ENCODE measurements at places on chromosomes 3 and 15.

GRCh38 chr3:28467414-28467813 lies 118.8 kb upstream of the AZI2 start:
- no peak for DNase-seq

GRCh38 chr3:65951836-65952505 lies 86.7 kb downstream of the MAGI1 start:
- DNase-seq, result no peak

DNA sequence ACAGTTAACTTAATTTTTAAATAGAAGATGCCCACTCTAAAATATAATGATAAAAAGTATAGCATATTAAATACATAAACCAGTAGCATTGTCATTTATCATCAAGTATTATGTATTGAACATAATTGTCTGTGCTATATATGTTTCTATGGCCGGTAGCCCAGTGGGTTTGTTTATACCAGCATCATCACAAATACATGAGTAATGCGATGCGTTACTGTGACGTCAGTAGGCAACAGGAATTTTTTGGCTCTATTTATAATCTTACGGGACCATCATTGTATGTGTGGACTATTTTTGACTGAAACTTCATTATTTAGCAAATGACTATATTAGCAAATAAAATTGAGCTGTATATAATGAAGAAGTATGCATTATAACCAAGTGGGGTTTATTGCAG lies 82.1 kb downstream of the FLNB start:
- DNase-seq, result no peak

- no peak for DNase-seq
Measured at GRCh38 chr3:194392576-194392975, 6.5 kb downstream of the GP5 start.

DNA sequence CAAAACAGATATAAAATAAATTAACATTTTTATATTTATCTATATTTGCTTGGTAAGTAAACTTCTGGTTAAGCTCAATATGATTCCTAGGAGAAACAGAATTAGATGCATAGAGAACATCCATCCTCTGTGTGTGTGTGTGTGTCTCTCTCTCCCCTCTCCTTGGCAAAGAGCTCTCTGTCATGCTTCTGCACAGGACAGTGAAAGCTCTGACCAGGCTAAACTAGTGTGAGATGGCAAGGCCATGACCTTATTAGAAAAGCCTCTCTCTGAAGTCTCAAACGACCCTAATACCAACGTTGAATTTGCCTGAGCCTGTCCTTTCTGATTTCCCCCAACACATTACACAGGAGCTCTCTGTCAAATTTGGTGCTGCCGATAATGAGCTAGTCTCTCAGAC lies 746.0 kb downstream of the VGLL3 start:
- no peak for DNase-seq

- DNase-seq, result no peak
Measured at GRCh38 chr3:171116824-171117395, 90.4 kb upstream of the SLC2A2 start.

- no peak for DNase-seq
Measured at GRCh38 chr15:65059369-65059750, 8.4 kb downstream of the RASL12 start.

- no peak for DNase-seq
Measured at GRCh38 chr15:20351448-20351971, 190.1 kb downstream of the GOLGA6L6 start.

- DNase-seq, result no peak
Measured at GRCh38 chr3:130761730-130762311, 15.2 kb upstream of the PIK3R4 start.

DNA sequence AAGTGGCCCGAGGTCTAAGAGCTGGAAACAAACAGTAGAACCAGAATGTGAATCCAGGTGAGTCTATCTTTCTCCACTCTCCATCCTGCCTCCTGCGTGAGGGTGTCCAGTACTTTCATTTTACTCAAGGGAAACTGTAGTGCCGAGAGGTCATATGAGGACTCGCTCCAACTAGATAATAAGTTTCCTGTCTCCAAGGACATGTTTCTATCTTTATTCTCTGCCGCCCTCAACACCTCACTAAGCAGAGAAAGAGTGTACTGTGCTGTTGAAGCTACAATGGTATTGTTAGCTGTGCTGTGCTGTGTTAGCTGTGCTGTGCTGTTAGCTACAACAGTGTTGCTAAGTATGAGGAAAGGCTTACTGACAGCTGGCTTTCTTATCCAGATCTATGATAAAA lies 137.9 kb upstream of the COL8A1 start:
- no peak for DNase-seq

GRCh38 chr3:27219127-27219845 lies 149.9 kb downstream of the NEK10 start:
- DNase-seq, result no peak

DNA sequence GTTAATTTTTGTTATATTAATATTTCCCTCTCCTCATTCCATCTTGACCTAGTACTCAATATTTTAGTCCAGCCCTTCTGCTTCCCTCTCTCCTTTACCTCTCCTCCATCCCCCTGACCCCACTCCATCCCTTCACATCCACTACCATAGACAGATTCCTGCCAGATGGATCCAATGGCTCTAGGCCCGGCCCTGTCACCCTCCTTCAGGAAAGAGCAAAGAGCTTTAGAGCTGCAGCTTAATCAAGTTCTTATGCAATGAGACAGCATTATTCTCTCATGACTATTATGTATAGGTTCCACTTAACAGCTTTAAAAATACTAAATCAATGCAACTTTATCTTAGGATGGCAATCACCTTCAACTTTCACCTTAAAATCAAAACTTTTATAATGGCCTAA lies 200.7 kb upstream of the TTC14 start:
- DNase-seq, result no peak

DNA sequence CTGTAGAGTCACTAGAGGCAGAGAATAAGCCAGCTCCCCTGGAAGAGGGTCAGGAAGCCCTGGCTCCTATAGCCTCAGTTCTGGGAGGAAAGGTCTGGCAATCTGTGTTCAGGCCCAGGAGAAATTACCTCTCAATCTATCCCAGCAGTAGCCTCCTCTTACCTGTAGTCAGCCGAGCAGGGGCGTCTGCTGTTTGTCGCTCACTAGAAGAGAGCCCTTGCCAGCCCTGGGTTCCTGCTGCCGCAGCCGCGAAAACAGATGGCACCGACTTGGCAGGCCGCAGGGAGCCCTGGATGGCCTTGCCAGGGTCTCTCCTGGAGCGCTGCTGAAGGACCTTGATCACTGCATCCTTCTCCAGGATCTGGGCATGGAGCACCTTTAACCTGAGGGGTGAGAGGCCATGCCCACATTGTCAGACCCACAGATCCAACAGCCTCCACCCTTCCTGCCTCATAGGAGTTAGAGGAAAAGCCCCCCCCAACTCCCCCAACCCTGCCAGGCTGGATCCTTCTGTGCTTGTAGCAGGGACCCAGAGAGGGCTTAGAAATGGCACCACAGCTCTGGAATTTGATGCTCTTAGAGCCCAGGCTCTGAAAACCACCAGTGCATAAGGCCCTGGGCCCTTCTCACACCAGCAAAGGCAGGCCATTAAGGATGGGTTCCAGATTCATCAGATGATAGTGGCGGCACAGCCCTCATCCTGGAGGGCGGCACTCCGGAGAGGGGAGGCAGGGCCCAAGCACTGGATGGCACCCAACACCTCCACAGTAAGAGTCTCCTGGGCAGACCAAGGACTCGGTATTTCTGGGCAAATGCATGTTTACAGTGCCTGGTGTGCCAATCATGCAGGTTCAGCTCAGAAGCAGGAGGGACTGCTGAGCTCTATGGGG lies 14.9 kb downstream of the AMOTL2 start:
- DNase-seq, result no peak

- no peak for DNase-seq
Measured at GRCh38 chr15:73593304-73594074, 39.7 kb downstream of the NPTN start.

GRCh38 chr3:119457246-119457645 lies 6.2 kb downstream of the TMEM39A start:
- no peak for DNase-seq

- no peak for DNase-seq
Measured at GRCh38 chr15:100849855-100850218, 29.8 kb upstream of the ALDH1A3 start.

DNA sequence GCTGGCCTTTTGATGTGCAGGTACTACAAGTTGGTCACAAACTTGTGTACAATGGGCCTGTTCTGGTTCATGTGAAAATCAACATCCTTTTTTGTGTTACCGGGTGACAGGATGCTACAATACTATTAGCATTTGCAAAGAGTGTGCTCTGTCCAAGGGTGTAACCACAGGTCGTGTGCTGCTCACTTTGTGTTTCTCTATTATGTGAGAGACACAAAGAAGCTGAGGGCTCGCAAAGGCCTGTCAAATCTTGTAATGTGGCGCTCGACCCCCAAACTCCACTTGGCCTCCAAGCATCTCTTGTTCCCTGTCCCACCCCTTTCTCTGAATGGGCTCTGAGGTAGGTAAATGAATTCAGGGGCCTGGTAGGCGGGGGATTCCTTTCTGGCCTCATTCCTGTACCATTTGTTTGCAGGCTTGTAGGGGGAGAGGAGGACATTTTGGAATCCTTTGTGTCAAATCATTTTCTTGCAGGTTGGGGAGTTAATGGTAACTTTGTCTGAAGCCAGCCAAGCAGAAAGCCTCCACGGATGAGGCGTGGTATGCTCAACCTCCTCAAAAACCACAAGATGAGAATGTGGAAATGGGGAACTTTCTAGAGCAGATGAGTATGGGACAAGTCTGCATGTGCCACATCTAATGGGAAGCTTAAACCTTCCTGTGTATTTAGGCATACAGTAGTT lies 109.1 kb downstream of the OPA1 start:
- DNase-seq, result no peak

DNA sequence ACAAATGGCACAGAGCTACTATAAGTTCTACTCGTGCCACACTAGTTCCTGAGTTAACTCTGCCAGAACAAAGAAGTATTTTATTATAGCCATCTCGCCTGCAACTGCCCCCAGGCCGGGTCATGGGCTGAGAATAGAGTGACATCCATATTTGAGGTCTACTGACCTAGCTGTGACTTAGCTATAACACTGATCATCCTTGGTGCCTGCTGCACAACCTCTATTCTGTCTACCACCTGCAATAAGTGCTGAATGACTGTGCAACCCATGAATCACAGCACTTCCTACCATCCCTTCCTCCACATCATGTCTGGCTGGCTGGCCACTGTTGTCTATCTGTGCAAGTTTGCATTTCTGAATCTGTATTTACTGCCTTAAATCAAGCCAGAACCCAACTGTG lies 506.5 kb upstream of the TBL1XR1 start:
- no peak for DNase-seq

- no peak for DNase-seq
Measured at GRCh38 chr3:89795506-89795905, 688.1 kb downstream of the EPHA3 start.

DNA sequence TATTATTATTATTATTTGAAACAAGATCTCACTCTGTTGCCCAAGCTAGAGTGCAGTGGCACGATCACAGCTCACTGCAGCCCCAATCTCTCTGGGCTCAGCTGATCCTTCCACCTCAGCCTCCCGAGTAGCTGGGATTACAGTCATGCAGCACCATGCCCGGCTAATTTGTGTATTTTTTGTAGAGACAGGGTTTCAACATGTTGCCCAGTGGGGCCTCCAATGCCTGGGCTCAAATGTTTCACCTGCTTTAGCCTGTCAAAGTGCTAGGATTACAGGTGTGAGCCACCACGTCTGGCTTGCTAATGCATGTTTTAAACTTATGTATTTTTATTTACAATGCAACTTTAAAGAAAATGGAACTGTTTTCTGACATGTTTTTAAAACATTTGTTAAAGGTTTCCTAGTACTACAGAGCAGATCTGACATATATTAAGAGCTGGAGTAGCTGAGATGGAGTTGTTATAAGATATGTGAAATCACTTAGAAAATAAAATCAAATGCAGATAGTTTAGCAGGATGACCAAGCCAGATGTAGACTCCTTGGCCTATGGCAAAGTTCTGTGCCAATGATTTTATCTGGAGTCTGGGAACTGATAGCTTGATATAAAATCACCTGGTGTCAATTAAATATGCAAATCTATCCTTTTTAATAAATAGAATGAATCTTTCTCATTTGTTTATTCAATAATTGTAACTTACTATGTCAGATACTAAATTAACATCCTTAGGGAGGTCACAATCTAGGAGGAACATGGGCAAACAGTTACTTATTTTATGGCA lies 310.1 kb upstream of the NAALADL2 start:
- DNase-seq, result no peak

DNA sequence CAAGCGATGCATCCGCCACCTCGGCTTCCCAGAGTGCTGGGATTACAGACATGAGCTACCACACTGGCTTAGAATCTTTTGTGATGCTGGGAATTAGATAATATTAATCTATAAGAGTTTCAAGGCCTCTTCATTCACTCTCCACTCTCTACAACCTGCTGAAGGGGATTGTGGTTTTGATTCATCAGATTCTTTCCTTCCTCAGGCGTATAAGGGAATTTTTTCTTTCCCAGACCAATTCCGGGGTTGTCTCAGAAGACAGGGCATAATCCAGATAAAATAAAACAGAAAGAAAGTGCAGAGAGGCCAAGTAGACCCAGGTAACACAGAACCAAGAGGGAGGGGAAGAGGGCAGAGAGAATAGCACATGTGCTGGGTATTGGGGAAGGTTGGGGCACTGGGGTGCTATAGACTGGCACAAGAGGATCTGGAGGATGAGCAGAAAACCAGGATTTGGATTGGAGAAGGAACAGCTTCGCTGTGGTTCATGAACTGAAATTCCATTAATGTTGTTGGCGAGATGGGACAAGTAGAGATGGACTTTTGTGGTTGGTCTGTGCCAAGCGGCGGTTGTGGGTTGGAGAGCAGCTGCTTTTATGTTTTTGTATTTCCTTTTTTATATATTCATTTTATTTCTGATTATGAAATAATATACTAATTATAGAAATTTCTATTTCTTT lies 12.8 kb downstream of the ARL6IP5 start:
- no peak for DNase-seq

GRCh38 chr3:140883428-140884040 lies 58.1 kb upstream of the SLC25A36 start:
- DNase-seq, result no peak

DNA sequence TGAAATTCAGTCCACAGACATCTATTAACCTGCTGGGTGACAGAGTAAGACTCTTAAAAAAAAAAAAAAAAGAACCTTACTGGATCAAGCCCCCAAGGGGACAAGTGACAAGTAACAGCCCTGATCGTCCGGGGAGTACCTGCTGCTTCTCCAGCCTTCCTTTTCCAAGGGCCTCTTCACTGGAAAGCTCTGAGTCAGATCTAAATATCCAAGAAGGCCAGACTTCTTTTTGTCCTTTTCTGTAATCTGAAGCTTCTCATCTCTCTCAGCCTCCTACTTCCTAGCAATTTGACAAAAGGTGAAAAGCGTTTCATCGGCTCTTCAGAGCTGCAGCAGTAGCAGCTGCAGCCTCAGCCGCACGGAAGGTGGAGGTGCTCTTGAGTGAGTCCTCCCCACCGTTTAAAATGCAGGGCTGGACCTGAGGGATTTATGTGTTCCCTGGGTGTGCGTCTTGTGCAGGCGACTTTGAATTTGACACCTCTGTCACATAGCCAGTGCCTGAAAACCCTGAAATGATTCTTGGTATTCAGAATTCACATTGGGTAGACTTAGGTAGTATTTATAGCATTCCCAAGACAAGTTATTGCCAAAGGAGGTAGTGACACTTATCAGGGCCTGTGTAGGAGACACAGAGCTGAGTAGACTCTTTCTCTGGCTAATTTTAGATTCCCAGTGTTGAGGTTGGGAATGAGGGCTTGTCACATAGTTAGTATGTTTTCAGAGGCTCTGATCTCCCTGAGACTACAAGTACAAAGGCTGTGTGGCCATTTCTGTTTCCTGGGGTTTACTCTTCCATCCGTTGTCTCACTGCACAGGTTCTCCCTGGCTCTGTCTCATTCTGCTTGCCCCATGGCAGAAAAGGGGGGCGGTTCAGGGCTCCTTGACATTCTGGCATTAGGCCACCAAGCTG lies 291.2 kb upstream of the C2CD4B start:
- no peak for DNase-seq

- DNase-seq, result no peak
Measured at GRCh38 chr3:126304704-126305103, 52.5 kb downstream of the KLF15 start.

All from CD4-positive, alpha-beta T cell treated with Interleukin-6 at 100 ng/mL for 8 hours (primary cell).